MG63 (cell line): ENCODE measurements at places on chromosomes 11 and 22. TPM values are rescaled to one million over a fixed set of nuclear protein-coding genes. Genes with fewer than 3 reads are reported as not detected.

GRCh38 chr22:50529897-50530579 lies at the start of gene TYMP:
Gene TYMP, minus strand, starts transcription at chr22:50530012. Its CDS starts 303 bp downstream, at chr22:50529709.
- DNase-seq: peak; percentile 91

NXPE1 gene
- not detected in 2 replicates for total RNA-seq

- DNase-seq: no peak
Measured at GRCh38 chr11:128737704-128738103, 43.8 kb downstream of the FLI1 start.

DNA sequence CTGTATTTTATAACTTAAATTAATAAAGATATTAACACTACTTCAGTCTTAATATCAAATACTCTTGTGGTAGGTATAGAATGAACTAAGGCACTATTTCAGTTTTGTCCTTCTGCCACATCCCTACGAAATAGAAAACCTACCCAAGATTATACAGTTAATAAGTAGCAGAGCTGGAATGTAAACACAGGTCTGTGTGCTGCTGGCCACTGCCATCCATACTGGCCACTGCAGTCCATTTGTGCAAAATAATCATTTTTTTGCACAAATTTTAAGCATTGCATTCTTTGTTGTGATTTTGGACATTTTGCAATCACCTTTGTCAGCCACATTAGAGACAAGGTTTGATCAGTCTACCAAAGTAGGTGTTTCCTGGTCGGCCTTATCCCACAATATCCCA lies 91.9 kb downstream of the ME3 start:
- DNase-seq: no peak

DNA sequence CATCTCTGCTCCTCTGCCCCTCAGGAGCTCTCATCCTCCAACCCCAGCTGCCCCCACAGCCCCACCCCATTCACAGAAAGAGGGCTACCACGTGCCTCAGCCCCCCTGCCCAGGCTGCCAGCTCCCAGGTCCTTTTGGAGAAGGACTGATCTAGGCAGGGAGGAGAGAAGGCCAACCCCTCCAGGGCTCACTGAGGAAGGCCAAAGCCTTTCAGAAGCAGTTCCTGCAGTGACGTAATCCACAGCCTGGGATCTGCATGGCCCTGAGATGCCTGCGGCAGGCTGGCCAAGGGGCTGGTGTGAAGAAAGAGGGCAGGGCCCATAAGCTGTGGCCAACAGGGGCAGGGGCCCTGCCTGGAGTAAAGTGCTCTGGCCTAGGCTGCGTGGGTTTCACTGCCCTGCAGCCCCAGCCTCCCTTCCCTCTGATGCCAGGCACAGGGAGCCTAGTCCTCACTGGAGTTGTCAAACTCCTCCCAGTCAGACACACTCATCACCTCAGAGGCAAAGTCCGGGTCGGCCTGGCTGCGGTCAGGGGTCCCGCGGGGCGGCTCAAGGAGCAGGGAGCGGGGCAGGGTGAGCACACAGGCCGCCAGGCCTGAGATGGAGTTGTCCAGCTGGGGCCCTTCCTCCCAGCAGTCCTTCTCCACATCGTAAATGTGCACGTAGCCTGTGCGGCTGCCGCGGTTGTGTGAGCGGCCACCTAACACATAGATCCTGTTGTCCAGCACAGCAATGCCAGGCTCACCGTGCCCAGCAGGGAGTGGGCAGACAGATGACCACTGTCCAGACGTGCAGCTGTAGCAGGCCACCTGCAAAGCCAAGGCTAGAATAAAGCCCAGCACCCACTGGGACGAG lies 4.2 kb upstream of the SCARF2 start:
- no peak for DNase-seq

TESMIN gene
- not detected in 2 replicates for total RNA-seq

GRCh38 chr11:64028398-64029115 lies 7.2 kb upstream of the FLRT1 start:
- no peak for DNase-seq

GRCh38 chr11:10413268-10413667 lies 41.8 kb upstream of the AMPD3 start:
- no peak for DNase-seq

SLC16A8 gene
- not detected in 2 replicates for total RNA-seq

GRCh38 chr22:19842393-19843106 lies 12.1 kb downstream of the GNB1L start:
- DNase-seq: no peak

GRCh38 chr11:133816146-133816870 lies 29.0 kb downstream of the SPATA19 start:
- no peak for DNase-seq

DNA sequence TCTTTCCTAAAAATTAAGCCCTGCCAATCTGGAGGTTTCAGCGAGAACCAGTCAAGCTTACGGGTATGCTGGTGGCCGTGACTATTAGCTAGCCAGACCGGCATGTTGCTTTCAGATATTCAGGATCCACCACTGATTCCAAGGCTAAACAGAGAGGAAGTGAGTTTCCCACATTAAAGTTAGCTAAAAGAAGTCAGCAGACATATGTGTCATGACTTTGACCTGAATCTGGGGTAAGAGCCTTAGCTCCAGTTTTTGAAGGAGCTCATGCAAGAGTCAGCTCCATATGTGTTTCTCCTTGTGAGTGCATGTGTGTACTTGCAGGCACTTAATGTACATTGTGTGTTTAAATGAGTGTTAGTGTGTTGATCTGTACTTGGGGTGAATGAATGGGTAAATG lies 1.4 kb downstream of the ZFPL1 start:
- no peak for DNase-seq

DNA sequence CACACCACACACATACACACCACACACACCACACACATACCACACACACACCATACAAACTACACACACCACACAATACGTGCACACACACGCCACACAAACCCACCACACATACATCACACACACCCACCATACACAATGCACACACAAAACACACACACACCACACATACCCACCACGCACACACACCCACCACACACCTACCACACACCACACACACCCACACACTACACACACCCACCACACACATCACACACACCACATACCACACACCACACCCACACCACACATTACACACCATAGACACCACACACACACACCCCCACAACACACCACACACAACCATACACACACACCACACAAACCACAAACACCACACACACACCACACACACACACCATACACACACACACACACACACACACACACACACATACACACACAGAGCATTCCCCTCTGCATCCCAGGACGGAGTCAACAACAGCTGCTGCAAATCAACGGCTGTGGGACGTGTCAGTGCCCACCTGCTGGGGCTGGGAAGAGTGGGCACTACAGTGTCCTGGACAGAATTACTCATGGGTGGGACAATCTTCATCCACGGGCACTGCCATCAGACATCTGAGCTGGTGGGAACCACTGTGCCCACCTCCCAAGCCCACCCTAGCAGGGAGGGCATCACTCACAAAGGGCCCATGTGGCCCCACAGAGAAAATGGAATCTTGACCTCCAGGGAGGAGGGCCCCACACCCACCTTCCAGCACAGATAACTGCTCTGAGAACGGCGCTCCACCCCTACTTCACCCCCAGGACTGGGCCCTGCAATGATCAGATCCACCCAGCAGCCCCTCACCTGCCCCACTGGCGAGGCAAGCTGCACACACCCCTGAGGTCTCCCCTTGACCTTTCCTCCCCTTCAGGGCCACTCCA lies 8.4 kb downstream of the TP53I11 start:
- DNase-seq: no peak

DNA sequence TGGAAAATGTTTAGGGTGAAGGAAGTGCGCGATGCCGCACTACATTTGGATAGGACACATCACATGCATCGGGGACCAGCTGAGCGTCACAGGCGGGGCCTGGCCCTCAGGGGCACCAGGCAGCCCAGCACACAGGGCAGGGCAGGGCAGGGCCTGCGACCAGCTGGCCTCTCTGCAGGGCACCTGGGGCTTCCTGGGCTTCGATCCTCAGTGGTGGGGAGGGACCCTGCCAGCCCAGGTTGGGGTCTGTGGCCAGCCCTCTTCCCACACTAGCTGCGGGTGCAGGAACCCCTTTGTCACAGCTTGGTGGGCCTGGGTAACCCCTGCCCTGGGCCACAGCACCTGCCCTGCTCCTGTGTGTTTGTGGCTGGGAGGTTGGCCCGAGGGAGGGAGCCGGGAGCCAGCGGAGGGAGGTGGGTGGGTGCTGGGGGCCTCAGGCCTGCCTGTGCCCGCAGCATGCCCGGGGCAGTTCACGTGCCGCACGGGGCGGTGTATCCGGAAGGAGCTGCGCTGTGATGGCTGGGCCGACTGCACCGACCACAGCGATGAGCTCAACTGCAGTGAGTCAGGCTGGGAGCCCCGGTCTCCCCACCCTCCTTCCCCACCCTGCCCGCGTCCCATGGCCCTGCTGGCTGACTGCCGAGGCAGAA lies 37.9 kb downstream of the ST14 start:
- DNase-seq: peak; percentile 32
